AG10803 (cell line): ENCODE measurements at places on chromosomes 3 and 15.

GRCh38 chr15:40815042-40815698, 7.9 kb upstream of the DNAJC17 start:
- DNase-seq: no peak

GRCh38 chr3:150725548-150725947, 21.8 kb upstream of the ERICH6 start:
- no peak for DNase-seq

DNA sequence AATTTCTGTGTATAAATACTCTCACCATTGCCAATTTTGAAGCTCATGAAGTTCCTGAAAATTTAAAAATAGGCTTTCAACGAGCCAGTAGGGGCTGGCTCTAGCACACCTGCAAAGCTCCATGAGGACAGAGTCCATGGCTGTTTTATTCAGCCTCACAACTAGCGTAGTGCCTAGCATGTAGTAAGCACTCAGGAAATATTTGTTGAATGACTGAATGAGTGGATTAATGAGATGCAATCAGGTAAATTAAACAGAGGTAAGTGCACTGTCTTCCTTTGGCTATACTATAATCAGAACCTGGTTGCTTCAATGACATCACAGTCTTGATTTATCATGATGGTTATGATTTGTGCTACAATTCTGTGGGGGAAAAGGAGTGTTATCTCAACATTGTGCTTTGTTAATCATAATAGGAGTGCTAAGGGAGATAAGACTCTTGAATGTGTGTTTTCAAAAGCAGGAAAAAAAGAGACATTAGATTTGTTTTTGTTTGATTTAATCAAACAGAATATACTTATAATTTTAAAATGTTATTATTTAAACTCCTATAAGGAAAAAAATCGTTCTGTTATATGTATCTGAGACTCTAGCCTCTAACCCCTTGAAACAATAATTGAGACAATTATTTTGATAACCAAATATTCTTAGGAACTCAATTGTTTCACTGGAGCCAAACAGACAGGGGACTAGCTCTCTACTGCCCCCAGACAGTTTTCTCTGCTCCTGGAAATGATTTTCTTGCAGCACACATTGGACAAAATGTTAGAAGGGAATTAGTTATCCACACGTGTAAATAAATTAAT, 171.7 kb upstream of the ATP11B start:
- no peak for DNase-seq

GRCh38 chr3:64916937-64917336, 229.1 kb upstream of the ADAMTS9 start:
- DNase-seq: no peak

GRCh38 chr15:42848846-42849245, 71.7 kb downstream of the TTBK2 start:
- no peak for DNase-seq

GRCh38 chr3:171592786-171593185, 132.6 kb upstream of the TNIK start:
- DNase-seq: no peak

- no peak for DNase-seq
Measured at GRCh38 chr15:36449662-36450145, 129.7 kb upstream of the CDIN1 start.

DNA sequence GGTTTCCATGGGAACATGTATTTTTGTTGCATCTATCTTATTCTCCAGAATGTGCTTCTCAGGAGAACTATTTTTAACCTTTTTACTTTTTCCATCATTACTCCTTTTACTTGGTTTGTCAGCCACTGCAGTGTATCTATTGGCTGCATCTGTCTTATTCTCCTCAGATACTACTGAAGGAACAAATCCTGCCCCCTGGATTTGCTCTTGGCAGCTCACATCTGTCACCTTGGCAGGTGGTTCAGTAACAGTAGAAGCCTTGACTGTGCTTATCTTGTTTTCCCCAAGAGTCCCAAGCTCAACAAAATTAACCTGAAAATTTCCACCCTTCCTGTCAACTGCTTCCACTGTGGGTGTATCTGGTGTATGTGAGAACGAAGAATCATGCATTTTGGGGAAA, 106.0 kb downstream of the MAP4 start:
- no peak for DNase-seq

- DNase-seq: peak; percentile 34
Measured at GRCh38 chr15:76057332-76058000, 2.3 kb upstream of the TMEM266 start.

DNA sequence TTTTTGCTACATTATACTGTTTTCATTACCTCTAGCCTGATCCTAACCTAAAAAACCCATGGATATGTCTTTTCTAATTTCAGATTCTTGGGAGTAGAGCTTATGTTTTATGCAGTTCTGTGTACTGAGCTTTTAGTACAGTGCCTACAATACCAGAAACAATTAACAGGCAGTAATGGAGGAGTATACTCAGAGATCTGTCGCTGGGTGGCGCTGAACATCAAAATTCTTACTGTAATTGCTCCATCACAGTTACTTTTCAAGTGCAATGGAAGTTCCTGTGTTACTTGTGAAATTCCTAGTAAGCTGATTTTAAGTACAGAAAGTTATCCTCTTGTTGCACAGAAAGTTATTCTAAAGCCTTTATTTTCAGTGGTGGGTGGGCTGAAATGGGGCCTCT, 66.9 kb downstream of the RNF13 start:
- DNase-seq: peak; percentile 66

GRCh38 chr15:48190932-48191573, 412 bp upstream of the CTXN2 start:
- DNase-seq: peak; percentile 50

- DNase-seq: no peak
Measured at GRCh38 chr15:78960308-78960707, 15.5 kb upstream of the CTSH start.

DNA sequence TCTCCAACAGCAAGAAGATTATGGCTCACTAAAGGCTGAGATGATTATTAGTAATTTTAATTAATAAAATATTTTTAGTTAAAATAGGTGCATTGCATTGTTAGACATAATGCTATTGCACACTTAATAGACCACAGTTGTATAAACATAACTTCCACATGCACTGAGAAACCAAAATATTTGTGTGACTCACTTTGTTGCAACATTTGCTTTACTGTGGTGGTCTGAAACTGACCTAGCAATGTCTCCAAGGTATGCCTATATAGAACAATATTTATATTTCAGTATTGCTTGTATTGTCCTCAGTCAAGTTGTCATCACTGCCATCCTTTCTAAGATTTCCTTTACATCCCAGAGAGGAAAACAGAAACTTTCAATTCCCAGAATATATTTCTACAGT, 1215.2 kb downstream of the SI start:
- DNase-seq: no peak

- DNase-seq: peak; percentile 28
Measured at GRCh38 chr3:102536456-102536855, 101.6 kb downstream of the ZPLD1 start.

- DNase-seq: peak; percentile 11
Measured at GRCh38 chr15:58666957-58667356, 82.5 kb downstream of the ADAM10 start.

DNA sequence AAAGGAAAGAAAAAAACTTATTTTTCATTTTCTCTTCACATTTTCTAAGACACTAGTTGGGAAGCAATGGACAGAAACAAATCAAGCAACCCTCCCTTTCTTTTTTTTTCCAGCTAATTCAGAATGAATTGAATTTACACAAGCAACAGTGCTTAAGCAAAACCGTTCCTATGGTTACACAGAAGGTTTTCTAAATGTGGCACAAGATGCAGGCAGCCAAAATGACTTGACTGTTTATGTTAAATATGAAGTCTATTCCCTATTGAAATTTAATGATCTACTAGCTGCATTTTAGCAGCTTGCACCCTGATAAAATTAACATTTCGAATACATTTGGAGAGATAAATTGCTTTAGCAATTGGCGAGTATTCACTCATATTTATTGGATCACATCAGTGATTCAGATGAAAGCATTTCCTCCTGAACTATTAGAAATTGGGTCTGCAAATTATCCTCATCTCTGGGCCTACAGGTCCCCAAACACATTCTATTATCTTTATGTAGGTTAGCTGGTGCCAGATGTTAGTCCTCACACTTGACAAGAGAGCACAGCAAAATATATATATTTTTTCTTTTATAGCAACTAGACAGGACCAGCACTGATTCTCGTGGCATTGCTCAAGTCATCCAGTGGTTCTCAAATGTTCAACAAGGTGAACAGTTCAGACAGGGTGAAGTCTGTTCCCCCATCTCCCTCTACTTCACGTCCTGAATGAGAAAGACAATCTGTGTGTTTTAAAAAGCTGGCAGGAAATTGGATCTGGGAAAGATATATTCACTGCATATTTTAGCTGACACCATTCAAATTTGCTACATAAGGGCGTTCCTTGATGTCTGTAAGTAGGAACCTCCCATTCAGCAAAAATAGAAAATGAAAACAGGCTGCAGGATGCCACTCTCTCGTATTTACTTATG, 463.6 kb upstream of the KCNMB2 start:
- peak; percentile 52 for DNase-seq

GRCh38 chr3:46239301-46239938, 2.8 kb upstream of the CCR3 start:
- DNase-seq: no peak

GRCh38 chr3:14487086-14487485, 53.1 kb downstream of the GRIP2 start:
- DNase-seq: no peak

DNA sequence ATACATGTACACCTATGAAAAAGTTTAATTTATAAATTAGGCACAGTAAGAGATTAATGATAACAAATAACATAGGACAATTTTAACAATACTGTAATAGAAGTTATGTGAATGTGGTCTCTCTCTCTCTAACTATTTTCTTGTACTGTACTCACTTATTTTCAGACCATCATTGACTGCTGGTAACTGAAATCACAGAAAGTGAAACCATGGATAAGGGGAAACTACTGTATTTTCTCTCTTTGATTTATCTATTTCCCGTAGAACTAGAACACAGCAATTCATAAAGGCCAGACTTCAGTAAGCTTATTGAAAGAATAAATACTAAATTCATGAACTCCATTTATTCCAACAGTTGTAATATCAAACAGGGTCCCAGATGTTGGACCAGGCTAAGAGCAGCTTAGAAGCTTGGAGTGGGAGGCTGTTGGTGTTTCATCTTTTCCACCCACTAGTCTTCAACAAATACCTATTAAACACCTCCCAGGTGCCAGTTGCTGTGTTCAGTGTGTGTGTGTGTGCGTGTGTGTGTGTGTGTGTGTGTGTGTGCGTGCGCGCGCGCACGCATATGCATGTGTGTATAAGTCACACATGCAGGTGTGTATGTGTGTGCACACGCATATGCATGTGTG, 235.4 kb downstream of the FOXP1 start:
- no peak for DNase-seq

GRCh38 chr15:87743562-87743961, 513.0 kb downstream of the NTRK3 start:
- peak; percentile 53 for DNase-seq

DNA sequence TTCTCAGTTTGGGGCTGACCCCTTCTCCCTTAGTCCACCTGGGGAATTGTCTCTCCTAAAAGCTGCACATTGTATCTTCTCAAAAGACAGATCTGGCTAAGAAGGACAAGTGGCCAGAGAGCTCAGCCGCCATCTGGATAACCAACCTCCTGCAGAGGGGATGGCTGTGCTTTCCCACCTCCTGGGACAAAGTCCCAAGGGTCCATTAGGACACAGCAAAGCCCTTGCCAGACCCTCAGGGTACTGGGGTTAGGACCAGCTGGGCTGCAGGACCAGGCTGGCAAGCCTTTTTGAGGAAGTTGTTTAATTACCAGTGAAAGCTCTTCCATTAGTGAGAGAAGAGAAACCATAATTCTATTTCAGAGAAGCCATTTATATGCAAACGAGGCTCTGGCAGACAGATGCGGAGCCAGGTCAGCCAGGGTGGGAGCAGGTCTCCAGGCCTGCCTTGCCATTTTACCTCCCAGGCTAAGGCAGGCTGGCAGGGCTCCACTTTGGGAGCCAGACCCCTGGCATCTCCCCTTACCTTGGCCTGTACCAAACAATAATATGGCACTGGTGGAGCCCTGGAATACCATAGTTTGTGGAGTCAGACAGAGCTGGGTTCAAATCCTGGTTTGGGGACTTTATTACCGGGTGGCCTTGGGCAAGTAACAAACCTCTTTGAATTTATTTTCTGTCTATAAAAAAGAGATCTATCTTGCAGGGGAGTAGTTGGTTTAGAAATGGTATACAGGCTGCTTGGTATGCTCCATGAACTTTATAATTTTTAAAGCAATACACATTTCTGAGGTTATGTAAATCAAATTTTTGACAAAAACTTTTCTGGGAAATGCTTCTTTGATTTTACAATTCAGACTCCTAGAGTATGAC, 17.9 kb downstream of the SHF start:
- no peak for DNase-seq

DNA sequence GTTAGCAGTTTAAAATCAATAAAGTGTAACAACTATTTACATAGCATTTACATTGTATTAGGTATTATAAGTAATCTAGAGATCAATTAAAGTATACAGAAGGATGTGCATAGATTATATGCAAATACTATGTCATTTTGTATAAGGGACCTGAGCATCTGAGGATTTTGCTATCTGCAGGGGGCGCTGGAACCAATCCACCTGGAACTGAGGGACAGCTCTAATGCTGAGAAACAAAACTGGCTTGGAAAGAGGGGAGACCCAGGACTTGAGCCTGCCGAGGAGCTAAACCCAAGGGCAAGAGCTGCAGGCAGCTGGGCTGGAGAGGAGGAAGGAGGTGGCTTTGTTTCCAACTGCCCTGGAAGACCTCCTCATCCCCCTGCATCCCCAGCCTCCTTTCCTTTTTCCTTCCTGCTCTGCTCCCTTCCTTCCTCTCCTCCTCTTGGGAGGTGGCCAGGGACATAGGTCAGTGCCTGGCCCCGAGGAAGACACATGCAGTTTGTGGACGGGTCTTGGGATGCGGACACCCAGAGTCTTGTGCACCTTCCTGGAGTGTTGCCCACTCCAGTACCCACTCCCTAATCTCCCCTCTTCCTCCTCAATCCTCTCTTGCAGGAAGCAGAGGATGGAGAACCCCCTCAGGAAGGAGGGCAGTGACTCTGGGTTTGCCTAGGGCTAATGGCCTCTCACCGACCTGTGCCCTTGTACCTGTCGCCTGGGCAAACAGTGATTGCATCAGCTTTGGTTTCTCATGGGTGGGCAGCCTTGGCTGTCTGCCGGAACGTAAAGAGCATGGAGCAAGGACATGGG, 825 bp upstream of the RTP3 start:
- no peak for DNase-seq

- no peak for DNase-seq
Measured at GRCh38 chr3:10350324-10350985, 29.5 kb upstream of the SEC13 start.

GRCh38 chr15:67409175-67409574, 111.8 kb upstream of the C15orf61 start:
- DNase-seq: no peak

GRCh38 chr15:87155771-87156170, 1076.1 kb downstream of the AGBL1 start:
- DNase-seq: peak; percentile 16
